Psoas muscle (tissue), 8 donors: ENCODE measurements at places on chromosomes 7 and 10. TPM values are rescaled to one million over a fixed set of nuclear protein-coding genes. Genes with fewer than 3 reads are reported as not detected.

The WDR86 gene
- 0.44 TPM for total RNA-seq

GRCh38 chr10:47090903-47091302, 179.7 kb downstream of the PTPN20 start:
- H3K36me3 ChIP-seq = no peaks in the 10 kb centered on the region
- no peak overlapping the region for H3K4me3 ChIP-seq
- H3K4me1 ChIP-seq = no peaks in the 10 kb centered on the region
- no peak for DNase-seq
- no peaks in the 10 kb centered on the region for H3K27me3 ChIP-seq
- no peak overlapping the region for H3K27ac ChIP-seq

- H3K27me3 ChIP-seq = no peaks in the 10 kb centered on the region
- no peak overlapping the region for H3K27ac ChIP-seq
- DNase-seq = no peak
- H3K4me3 ChIP-seq = no peak overlapping the region
- no peaks in the 10 kb centered on the region for H3K36me3 ChIP-seq
Observed at GRCh38 chr7:54697659-54698186, 61.3 kb downstream of the SEC61G start.

- H3K27ac ChIP-seq = no peak overlapping the region
- no peaks in the 10 kb centered on the region for H3K27me3 ChIP-seq
- H3K4me1 ChIP-seq = no peaks in the 10 kb centered on the region
Observed at GRCh38 chr7:143447466-143447865, 4.2 kb downstream of the TAS2R60 start.

GRCh38 chr10:119005362-119006043, 24.0 kb upstream of the NANOS1 start:
- H3K4me1 ChIP-seq = peaks cover 34% of the 10 kb centered on the region
- no peaks in the 10 kb centered on the region for H3K27me3 ChIP-seq
- H3K27ac ChIP-seq = peak overlapping the region; percentile 82
- DNase-seq = no peak
- H3K4me3 ChIP-seq = no peak overlapping the region
- H3K36me3 ChIP-seq = no peaks in the 10 kb centered on the region

GRCh38 chr7:99741441-99741795, 6.4 kb upstream of the CYP3A7 start:
- peaks cover 16% of the 10 kb centered on the region for H3K4me1 ChIP-seq
- no peak for DNase-seq
- H3K27me3 ChIP-seq = no peaks in the 10 kb centered on the region
- no peaks in the 10 kb centered on the region for H3K36me3 ChIP-seq

DNA sequence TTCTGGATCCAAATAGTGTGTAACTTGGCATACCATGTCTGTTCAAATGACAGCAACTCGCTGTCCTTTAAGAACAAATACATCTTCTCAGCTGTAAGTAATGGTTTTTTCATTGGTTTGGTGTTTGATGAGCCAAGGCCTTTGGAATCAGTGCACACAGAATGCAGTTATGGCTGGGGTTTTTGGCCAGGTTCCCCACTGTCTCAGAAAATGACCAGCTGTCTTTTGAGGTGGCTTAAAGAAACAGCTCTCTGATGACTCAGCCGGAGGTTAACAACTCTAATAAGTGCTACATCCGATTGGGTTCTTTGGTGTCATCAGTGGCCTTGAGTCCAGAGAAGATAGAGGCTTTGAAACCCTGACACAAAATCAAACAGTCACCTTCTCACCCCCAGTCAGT, 688.4 kb downstream of the REEP3 start:
- H3K27ac ChIP-seq = no peak overlapping the region
- H3K36me3 ChIP-seq = no peaks in the 10 kb centered on the region
- DNase-seq = no peak
- no peak overlapping the region for H3K4me3 ChIP-seq
- H3K27me3 ChIP-seq = no peaks in the 10 kb centered on the region
- H3K4me1 ChIP-seq = no peaks in the 10 kb centered on the region
